Dorsolateral prefrontal cortex (tissue), 122 donors: ENCODE measurements at places on chromosomes 4 and X.

GRCh38 chrX:2136848-2137247, 363.9 kb downstream of the DHRSX start:
- DNase-seq = no peak

DNA sequence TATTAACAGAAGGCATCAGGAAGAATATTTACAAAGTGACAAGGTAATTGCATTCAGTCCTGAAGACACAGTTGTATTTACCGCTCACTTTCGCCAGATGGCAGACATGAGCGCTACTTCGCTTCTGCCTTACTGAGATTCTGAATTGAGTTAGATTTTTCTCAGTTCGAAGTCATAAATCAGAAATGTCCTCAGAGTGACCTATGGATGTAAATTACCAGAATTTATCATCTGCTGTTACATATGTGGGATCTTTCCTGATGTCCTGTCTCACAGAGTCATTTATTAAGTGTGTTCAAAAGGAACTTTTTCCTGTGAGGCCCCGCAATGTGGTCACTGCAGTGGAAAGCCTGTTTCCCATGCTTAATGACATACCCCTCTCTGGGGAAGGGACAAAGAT, 97.3 kb upstream of the DCLK2 start:
- peak; percentile 63 for DNase-seq

- DNase-seq = no peak
Observed at GRCh38 chrX:141405853-141406492, 163.7 kb upstream of the SPANXC start.

DNA sequence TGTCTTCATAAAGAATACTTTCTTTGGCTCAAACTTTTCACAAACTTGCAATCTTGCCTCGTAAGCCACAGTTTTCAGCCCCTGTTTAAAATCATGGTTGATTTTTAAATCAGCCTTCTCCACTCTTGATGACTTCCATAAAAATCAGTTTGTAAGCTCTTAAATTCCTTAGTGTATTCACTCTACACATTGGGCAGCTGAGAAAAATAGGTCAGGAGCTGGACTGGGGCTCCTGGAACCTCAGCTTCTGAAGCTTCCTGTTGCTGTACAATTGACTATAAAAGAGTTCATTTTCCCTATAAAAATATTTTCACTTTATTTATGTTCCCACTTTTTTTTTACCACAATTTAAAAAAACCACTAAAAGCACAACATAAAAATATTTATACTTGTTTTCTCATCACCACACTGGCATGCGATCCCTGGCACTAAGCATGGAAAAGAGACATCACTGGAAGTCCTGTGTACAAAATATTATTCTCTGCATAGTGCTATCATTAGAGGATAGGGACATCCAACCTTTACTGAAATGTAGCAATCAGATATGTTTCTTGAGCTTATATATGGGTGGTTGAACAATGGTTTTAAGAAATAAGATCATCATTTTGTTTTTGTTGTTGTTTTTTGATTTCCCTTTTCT, 345.7 kb downstream of the FBXO8 start:
- no peak for DNase-seq

- DNase-seq = no peak
Observed at GRCh38 chr4:87192145-87192919, 28.1 kb downstream of the KLHL8 start.

GRCh38 chr4:16677001-16677944, 221.2 kb downstream of the LDB2 start:
- DNase-seq = no peak

DNA sequence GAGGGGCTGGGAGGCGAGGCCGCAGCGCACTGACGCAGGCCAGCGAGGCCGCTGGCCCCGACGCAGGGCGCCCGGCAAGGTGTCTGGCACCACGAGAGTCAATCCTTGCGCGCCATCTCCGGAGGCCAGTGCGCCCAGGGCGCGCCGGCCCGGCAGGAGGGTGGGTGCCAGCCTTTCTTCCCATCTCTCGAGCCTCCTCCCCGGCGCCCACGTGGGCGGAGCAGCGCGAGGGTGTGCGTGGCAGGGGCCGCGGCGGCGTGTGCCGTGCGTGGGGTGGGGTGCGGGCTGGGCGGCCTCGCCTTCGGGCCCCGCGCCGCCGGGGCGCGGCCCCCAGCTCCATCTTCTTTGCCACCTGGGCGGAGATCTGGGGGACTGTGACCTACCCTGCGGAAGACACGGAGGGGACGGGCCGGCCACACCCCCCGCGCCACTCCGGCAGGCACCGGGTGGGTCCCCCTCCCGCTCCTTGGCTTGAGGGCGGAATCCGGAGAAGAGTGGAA, 877 bp downstream of the JAKMIP1 start:
- no peak for DNase-seq

GRCh38 chrX:64456828-64457227, 61.6 kb upstream of the MTMR8 start:
- DNase-seq = no peak

DNA sequence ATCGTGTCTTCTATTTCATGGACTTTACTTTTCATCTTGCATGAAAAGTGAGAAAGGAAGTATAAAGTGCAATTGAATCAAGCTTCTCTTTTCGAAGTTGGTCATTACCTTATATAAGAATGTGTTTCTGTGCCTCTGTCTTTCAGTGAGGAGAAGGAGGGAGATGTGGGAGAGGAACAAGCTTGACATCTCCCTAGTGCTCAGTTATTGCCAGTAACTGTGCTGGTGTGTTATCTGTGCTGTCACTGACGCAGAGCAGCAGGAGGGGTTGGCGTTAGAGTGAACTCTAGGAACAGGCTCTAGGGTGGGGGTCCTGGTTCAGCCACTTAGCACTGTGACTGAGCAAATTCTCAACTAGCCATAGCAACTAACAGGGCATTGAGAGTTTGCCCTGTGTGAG, 34.0 kb upstream of the TBC1D9 start:
- no peak for DNase-seq

- no peak for DNase-seq
Observed at GRCh38 chr4:10703156-10703555, 18.6 kb upstream of the CLNK start.

DNA sequence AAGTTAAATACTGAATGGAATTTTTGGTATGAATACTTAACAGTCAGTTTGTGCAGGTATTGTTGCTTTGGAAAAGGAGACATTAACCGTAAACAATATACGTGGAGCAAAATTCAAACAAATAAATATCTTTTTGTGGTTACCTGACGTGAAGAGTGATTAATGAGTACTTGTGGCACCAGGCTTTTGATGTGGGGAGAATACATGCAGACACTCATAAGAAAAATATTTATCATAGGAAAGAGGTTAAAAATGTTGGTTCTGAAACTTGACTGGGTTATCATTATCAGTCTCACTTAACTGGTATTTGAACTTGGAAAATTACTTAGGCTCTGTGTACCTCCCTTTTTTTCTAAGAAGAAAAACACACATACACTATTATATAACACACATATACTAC, 136.4 kb upstream of the NDST4 start:
- no peak for DNase-seq

DNA sequence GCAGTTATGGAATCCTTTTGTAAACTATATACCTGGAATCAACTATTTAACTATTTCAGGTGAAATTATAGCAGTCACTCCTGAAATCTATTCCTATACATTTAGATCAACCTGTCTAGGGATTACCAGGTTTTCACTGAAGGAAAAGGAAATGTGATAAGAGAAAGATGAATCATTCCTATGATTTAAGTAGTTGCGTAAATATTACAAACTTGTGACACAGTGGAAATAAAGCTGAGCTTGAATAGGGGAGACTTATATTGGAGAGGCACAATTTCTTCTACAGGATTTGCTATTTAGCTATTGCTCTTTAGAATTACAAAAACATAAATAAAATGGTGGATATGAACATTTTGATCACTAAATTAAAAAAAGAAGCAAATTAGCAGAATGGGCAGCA, 284.1 kb upstream of the EPHA5 start:
- no peak for DNase-seq

DNA sequence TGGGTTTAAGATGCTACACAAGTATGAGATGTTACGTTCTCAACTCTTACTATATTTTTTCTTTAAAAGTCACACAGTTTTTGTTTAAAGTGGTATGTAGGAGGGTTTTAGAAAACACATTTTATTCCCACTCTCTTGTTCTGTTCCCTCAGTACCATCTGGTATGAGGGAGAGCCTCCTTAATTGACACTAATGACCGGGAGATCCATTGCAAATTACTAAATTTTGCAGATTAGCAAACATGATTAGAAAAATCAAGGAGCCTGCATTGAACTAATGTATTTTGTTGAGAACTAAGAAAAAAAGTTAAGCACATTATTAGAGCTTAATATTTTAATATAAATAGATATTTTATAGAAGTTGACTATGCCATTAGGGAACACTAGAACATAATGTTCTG, 87.3 kb upstream of the UNC5C start:
- no peak for DNase-seq

DNA sequence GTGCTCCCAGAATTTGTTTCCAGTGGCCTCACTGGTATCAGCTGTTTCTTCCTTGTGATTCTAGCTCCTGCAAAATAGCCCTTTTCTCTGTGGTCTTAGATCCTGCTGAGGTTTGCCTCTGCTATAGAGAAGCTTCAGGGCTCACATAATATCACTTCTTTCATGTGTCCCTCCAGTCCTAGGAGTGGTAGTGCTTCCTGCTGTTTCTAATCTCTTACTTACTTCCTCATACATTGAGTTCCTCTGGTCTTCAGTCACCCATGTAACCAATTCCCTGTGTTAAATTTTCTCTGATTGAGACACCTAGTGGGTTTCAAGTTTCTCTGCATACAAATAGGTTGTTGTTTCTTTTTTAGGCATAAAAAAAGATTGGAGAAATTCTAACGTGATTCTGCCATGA, 1567.9 kb downstream of the ARAP2 start:
- no peak for DNase-seq

- no peak for DNase-seq
Observed at GRCh38 chr4:172109466-172109865, 296.3 kb downstream of the GALNTL6 start.

- DNase-seq = no peak
Observed at GRCh38 chrX:154043003-154043763, 23.5 kb upstream of the IRAK1 start.

DNA sequence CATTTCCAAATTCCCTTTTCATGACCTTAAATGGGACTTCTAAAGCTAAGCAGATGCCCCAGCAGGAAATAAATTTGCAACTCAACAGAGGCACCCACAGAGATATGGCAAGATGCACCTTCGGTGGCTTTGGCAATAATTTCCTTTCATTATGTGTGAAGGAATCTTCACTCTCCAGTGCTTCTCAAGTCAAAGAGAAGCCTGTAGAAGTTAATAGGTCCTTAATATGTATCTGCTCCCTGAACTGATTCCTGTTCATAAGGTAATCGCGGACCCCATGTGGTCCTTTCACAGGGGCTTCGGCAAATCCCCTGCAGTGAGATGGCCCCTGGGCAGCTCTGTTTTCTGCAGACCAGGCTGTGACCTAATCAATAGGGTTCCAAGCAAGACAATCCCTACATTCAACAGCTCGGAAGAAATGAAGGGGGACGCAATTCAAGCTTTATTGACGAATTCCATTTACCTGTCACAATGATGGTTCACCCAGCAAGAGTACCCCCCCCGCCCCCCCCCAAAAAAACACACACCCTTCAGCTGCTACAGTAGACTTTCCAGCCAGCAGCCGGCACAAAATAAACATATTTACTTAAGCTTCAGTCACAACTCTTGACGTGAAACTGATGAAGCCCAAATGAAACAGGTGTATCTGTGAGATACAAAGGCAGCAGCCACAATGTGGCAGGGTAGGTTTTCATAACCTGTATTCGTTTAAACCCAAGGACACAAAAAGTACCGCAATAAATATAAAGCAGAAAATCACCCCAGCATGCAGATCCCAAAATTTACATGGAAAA, 35.3 kb downstream of the FAT1 start:
- DNase-seq = no peak

GRCh38 chr4:105951198-105951597, 55.9 kb downstream of the NPNT start:
- no peak for DNase-seq

GRCh38 chr4:78068481-78068880, 11.4 kb downstream of the FRAS1 start:
- DNase-seq = no peak

DNA sequence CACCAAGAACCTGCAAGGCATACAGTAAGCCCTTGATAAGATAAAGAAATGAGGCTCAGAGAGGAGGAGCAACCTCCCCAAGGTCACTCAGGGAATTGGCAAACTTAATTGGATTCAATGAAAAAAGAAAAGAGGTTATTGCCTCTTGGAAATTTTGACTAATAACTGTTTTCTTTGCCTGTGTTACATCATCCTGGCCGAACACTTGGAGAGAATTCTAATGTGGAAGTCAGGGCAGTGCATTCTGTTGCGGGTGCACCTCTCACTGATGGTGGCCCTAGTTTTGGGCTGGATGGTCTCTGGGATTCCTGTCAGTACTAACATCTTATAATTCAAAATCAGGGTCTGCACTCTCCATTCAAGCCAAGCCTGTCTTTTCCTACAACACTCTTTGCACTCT, 186.2 kb upstream of the BCOR start:
- no peak for DNase-seq

- DNase-seq = no peak
Observed at GRCh38 chr4:175469514-175469913, 342.6 kb downstream of the GPM6A start.

GRCh38 chr4:87967193-87967592, 8.3 kb upstream of the SPP1 start:
- peak; percentile 64 for DNase-seq

DNA sequence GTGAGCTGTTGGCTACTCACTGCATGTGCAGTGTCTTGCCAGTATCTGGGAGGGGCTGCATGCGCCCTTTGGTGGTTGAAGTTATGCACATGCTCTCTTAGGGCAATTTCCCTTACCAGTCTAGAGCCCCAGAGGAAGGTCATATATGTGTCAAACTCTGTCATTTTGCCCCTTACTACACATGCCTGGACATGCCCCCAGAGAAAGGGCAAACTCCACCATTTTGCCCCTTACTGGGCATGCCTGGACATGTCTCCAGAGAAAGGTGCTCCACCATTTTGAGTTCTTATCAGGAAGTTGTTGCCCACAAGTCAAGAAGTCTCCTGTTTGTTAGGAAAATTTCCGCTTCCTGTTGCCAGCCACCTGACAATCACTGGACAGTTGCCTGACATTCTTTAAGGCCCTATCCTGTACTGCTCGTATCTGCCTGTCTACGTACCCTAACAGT, 56.4 kb upstream of the PLAC8 start:
- no peak for DNase-seq

DNA sequence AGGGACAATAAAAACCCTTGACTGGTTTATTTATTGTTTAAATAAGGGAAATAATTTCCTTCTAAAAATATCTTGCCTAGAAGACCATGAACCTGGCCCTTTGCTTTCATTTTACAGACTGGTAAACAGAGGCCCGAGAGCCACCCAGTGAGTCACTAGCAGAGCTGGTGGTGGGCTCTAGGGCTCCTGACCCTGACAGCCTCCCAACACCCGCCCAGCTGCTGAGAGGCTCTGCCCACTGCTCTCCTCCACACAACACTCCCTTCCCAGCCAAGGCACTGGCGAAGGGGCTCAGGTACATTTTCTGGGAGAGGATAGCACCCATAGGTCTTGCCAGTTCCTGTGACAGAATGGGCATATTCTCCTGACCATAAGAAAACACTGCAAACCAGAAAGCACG, 18.1 kb upstream of the PPEF2 start:
- no peak for DNase-seq
